ENCODE measurements at places on chromosomes 3 and 15. TPM values are rescaled to one million over a fixed set of nuclear protein-coding genes. Genes with fewer than 3 reads are reported as not detected.

The BCL2A1 gene
- polyA plus RNA-seq = not detected

The CCDC33 gene
- not detected for polyA plus RNA-seq

The MAP2K1 gene
- polyA plus RNA-seq = 95.5 TPM

The CD96 gene
- 0.25 TPM for polyA plus RNA-seq

The APOD gene
- 36.4 TPM for polyA plus RNA-seq

The SPESP1 gene
- 3.8 TPM for polyA plus RNA-seq

The CCDC54 gene
- 1.7 TPM for polyA plus RNA-seq

The KLHL6 gene
- 2.6 TPM for polyA plus RNA-seq

The CNTN3 gene
- polyA plus RNA-seq = 7.1 TPM

The CFAP44 gene
- 6.3 TPM for polyA plus RNA-seq

The SOX14 gene
- not detected for polyA plus RNA-seq

The SNTN gene
- not detected for polyA plus RNA-seq

The ARRDC4 gene
- 20.7 TPM for polyA plus RNA-seq

The KCNAB1 gene
- polyA plus RNA-seq = 5.5 TPM

Data from muscle of back (tissue), 13 donors.